Fibroblast of skin of left biceps (primary cell): ENCODE measurements at places on chromosomes 5 and 9.

DNA sequence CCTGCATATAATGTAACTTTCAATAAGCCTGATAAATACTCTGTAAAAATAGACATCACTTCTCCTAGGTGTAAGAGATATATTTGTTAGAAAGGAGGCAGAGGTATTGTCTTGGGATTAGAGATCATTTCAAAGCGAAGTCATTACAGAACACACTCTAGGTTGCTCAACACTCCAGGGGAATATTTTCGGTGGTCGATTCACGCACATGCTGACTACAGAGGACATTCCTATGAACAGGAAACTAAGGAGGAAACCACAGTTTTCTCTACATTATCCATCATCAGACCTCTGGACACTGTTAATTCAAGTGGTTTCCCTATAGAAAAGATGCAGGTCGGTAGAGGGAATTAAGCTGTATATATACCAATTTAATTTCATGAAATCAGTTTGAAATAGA is 370.0 kb downstream of the NDUFS4 start:
- no peak for DNase-seq

DNA sequence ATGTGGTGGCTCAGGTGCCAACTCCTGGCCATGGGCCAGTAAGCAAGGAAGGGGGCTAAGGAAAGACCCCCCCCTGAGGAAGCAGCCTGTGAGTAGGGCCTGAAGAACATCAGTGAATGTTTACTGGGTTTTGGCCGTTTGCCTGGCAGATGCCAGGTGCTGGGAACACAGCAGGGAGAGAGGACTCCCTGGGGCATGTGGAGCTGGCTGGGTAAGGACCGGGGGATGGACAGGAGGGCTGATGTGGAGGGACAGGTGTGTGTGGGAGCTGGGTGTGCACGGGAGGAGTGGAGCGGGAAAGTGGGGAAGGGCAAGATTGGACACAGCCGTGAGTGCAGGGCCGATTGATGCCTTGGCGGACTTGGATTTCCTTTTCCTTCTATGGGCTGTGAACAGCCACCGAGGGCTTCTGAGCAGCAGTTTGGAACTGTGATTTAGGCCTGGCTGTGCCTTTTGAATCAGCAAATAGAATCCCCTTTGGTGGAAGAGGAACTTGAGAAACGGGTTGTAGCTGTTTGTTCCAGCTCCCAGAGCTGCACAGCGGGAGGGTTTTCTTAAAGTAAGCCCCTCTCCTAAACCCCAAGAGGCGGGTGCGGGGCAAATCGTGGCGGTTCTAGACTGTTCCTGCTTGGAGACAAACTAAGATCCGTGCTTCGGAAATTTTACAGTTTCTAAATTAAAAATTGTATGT is 3.1 kb downstream of the HMCN2 start:
- DNase-seq: no peak

GRCh38 chr5:117205894-117206293 is 631.3 kb upstream of the SEMA6A start:
- DNase-seq: no peak

DNA sequence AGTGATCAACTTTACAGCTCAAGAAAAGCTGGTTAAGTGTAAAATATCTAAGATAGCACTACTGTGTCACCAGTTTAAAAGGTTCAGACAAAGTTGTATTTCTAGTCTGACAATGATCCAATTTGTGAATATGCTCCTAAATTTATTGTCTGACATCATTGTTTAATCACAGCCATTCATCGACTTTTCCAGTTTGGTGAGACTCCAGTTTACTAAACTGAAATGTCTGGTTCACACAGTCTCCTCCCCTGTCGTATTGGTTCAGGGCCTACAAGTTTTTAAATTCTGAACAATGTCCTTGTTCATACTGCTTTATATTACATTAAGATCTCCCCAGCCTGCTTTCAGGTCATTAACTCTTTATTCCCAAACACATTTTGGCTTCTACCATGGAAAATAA is 161.4 kb downstream of the CHSY3 start:
- no peak for DNase-seq

GRCh38 chr5:103369125-103370120 is 110.9 kb downstream of the MACIR start:
- DNase-seq: no peak

- DNase-seq: no peak
Measured at GRCh38 chr9:130414910-130415746, 29.6 kb upstream of the ASS1 start.

DNA sequence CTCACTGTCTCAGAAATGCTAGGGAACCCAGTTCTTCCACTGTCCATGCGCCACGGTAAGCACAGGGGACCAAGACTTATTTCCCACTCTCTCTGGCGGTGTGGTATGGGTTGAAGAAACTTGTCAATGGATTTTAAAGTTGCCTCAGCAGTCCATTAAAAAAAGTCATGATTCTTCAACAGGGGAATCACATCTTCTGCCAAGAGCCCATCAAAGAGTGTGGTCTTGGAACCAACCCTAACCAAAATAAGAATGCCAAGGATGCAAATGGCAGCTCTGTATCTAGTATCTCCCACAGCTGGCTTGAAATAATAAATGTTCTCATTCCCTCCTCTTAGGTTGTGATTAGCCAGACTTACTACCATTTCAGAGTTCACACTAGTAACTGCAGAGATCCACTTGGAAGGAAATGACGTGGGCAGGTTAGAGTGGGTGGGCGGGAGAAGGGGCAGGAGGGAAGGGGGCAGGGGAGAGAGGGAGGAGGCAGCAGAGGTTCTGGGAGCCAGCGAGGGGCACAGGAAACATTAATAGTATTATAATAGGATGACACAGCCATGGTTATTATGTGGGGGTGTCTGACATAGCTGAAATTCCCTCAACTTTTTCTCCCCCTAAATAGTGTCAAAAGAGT is 17.6 kb downstream of the PTCH1 start:
- DNase-seq: no peak

DNA sequence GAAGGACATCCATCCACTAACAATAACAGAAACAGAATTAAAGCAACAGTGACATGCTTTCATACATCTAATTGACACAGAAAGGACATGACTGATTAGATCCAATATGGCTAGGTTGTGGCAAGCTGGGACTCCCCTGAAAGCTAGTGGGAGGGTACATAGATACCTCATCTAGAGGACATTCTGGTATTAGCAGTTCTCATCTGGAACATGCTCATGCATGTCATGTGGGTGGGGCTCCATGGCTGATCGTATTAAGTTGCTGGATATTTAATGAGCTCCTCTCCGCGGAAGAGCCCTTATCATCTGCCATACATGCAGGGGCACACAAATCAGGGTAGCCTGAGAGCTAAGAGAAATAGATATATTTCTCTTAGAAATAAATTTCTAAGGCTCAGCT is 358.9 kb downstream of the ICE1 start:
- DNase-seq: no peak

DNA sequence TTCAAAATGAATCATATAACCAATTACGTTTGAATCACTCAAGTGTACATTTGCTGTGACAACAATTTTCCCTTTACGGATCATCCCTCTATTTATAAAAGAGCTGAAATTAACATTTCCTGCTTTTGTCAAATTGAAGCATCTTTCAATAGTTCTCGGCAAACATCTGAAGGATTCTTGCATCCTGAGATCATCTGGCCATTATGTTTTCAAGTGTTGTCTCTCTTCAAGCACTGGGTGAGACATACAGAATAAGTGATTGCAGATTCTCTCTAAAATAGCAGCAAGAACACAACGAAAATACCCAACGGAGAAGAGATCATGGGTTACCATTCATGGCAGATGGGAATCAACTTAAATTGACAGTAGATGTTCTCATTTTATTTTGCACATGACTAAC is 283.4 kb upstream of the GRAMD2B start:
- peak; percentile 19 for DNase-seq

DNA sequence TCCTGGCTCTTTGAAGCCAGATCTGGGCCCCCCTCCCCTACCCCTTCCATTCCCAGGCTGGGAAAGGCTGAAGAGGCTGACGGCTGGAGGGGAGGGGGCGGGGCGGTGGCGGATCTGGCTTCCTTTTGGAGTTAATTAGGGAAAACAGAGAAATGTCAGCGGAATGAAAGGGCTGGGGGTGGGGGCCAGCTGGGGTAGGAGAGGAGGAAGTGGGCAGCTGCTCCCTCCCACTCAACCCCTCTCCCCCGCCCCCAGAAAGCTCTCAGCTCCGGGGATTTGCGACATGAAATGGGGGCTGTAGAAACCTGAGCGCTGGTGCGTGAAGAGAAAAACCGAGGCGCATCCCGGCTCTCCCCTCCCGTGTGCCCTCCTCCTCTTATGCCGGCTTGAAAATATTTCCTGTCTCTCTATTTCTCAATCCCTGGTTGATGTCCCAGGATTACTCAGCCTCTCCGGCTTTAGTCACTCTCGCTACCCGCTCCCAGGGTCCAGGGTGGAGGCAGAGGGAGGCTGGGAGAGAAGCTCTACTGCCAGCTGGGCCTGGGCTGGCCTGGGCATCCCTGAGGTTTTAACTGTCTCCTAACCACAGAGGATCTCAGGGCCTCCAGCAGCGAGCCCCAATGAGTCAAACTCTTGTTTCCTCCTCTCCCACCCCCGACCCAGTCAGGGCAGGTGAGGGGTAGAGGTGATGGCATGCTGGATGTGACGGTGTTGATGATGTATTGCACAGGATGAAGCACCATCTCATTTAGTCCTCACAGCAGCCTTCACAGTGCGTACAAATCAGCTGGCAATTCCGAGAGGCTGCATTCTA is 20.1 kb downstream of the PCDHGC5 start:
- peak; percentile 97 for DNase-seq

- DNase-seq: no peak
Measured at GRCh38 chr5:44911501-44911900, 102.8 kb downstream of the MRPS30 start.

DNA sequence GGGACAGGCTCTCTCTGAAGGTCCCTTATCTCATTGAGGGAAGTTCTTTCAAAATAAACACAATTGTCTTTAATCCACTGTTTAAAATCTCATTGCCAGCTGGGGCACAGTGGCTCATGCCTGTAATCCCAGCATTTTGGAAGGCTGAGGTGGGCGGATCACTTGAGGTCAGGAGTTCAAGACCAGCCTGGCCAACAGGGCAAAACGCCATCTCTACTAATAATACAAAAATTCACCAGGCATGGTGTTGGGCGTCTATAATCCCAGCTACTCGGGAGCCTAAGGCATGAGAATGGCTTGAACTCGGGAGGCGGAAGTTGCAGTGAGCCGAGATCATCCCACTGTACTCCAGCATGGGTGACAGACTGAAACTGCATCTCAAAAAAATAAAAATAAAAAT is 8.3 kb upstream of the NDFIP1 start:
- no peak for DNase-seq

- DNase-seq: no peak
Measured at GRCh38 chr5:862367-863243, 11.8 kb upstream of the ZDHHC11 start.

GRCh38 chr9:91948101-91948596 is 1.9 kb downstream of the ROR2 start:
- DNase-seq: no peak

- no peak for DNase-seq
Measured at GRCh38 chr5:96468956-96469355, 35.9 kb upstream of the PCSK1 start.

DNA sequence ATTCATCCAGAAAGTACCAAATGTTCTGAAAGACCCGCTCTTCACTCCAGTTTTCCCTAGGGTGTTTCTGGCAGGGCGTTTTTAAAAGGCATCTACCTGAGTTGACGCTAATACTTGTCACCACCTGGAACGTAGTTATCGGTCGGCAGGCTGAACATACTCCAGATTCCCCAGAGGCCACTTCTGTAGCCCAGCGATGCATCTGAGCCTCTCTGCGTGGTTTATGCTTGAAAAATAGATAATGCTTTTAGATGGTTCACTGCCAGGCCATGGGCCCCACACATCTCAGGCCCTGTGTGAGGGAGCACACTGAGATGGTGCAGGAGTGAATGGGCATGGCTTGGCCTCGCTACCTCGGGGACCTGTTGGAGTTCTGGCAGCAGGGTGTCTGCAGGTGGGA is 33.0 kb upstream of the NCS1 start:
- DNase-seq: no peak

DNA sequence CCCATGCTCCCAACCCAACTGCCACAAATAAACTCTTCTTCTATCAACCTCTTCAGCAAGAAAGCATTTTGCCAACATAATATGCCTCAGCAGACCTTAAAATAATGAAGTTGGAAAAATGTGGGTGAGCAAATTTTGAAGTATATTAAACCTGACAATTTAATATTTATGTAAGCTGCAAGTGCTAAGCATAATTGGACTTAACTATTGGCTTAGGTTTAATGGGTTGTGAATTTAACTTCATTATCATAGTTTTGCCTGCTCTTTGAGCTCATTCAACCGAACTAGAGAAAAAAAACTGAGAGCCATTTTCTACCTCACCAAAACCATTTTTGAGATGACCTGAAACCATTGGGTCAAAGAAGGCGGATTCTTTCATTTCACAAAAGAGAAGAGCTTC is 805.5 kb upstream of the DMAC1 start:
- no peak for DNase-seq

DNA sequence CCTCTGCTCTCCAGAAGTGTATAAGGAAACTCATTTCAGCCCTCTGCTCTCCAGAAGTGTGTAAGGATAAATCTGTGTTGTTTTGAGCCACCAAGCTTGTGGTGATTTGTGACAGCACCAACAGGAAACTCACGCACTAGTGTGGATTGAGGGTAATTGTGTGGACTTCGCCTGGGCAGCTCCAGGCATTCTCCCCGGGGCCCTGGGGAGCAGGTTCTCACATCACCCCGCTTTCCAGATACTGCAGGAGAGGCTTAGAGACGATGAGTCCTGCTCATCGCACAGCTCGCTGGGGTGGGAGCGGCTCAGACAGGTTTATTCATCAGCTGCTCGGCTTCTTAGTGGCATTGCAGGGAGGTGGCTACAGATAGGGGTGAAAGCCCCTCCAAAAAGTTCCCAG is 38.4 kb upstream of the RNF130 start:
- DNase-seq: no peak

DNA sequence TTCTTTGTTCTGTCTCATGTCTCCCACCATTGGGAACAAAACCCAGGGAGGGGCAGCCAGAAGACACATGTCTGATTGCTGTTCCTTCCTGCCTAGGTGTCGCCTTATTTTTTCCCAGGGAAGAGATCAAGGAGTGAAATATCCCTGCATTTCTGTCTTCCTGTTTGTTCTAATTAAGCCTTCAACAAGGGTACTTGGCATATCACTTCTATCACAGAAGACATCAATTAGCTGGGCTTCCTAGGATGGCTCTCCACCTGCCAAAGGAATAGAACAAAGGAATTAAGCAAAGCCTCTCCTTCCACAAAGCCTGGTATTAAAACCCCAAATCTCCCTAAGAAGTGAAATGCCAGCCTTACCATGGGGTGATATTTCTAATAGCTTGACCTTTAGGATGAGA is 299.5 kb upstream of the CD180 start:
- no peak for DNase-seq

DNA sequence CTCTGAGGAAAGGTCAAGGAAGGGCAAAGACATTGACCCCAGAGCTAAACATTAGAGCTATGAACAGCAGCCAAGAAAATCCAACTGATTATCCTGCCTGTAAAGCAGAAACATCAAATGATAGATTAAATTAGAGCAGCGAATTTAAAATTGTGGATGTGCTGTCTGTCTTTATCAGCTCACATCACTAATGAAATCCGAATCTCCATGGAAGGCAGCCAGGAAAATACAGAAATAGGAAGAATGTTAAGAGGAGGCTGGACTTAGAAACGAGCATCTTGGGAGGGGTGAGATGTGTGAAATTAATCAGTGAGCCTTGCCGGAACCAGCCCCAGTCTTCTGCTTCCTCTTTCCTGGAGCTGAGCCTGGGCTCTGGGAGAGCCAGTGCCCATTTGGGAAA is 191.0 kb downstream of the PJA2 start:
- DNase-seq: no peak
